ENCODE measurements at places on chromosomes 11 and 22.

DNA sequence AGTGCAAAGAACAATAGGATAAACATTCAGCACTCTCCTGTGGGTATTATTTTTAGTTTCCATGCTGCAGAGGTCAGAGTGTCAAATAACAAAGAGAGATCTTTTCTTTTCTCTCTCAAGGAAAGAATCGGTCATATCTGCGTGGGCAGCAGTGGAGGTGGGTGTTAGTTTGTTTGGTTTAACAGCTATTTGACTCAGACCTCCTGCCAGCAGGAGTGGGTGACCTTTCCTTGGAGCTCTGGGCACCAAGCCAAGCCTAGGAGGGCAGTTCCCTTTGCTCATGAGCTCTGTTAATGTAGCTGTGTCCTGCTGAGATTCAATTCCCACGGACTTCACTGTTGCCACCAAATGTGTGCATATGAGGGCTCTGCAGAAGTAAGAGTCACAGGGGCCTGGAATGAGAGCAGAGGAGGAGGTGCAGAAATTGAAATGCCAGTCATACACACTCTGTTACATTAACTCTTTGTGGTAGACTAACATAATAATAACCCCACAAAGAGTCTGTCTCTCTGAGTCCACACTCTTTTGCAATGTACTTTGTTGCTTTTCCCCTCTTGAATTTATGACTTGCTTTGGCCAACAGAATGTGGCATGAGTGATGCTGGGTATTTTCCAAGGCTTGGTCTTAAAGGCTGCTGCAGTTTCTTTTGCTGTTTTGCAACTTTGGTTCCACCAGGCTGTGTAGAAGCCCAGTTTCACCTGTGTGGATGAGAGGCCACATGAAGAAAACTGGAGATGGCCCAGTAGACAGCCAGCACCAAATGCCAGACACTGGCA lies 76.0 kb upstream of the GRK3 start:
- DNase-seq = peak; percentile 88

DNA sequence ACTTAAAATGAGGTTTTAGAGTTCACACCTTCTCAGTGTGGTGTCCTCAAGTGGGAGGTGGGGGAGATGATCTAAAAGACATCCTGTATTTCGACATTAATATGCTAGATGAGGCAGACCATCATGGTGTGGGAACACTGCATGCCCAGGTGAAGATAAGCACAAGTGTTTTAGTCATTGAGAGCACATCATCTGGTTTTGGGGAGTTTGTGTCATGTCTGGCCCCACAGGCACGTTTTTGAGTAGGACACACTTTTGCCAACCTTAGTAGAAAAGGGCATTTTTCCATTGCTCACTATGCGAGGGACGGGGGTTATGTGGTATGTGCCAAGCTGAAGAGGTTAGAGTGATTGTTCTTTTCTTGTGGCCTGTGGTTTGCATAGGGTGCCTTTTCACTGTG lies 189.3 kb downstream of the DBX1 start:
- DNase-seq = no peak

DNA sequence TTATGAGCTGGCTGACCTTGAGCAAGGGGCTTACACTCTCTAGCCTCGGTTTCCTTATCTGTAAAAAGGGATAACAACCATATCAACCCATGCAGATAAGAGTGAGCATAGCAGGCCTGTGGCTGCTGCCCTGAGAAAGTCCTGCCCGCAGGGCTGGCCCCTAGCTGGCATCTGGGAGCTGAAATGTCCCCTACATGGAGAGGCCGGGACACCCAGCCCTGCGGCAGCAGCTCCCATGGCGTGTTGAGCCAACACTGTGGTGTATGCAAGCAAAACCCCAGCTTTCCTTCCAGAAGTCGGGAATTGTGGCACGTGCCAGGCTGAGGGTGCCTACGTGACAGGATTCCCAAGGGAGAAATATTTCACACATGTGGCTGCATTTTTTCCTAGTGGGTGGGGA lies 358.9 kb downstream of the CTTN start:
- no peak for DNase-seq

GRCh38 chr11:77081381-77081851 lies 14.6 kb downstream of the CAPN5 start:
- DNase-seq = no peak

- DNase-seq = no peak
Measured at GRCh38 chr11:27367881-27368280, 4.9 kb upstream of the CCDC34 start.

DNA sequence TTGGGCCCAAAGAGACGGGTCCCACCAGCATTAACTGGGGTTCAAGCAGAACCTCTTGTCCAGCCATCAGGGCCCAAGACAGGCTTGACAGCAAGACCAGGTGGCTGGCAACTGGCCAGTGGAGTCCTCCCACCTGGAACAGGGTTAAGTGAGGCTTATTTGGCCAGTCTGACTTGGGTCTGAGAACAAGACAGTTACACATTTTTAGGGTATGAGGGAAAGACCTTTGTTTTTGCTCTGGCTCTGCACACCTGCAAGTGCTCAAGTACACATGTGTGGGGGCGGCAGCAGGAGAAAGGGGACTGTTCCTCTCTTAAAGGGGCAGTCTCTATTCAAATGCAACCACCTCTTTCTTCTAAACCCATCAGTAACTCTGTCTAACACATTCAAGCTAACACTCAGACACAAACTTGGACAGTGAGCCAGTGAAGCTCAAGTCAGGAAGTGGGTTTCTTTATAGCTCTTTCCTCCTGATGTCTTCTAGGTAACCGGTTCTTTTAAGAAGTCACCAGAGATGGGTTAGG lies 116.2 kb downstream of the ETS1 start:
- DNase-seq = no peak

- no peak for DNase-seq
Measured at GRCh38 chr11:23632293-23632692, 772.0 kb upstream of the CCDC179 start.
